ENCODE measurements at places on chromosomes 6 and 20.
A peak's percentile ranks its signal among the peaks of the same experiment; 100 is the strongest.

DNA sequence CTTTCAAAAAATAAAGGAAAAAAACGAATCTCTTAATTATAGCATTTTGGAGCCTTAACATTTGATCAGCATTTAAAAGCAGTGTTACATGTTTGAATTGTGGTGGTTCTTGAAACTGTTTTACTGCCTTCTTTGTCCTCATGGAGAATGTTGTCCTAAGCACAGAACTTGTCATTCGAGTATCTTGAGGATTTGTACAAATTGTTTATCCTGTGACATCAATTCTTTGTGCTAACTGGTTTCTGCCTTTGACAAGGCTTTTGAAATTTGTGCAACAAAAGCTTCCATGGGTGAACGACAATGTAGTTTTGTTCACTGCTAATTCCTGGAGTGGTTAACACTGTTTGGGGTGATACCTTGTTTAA is 130.8 kb downstream of the SCAF8 start:
- DNase-seq, result no peak

DNA sequence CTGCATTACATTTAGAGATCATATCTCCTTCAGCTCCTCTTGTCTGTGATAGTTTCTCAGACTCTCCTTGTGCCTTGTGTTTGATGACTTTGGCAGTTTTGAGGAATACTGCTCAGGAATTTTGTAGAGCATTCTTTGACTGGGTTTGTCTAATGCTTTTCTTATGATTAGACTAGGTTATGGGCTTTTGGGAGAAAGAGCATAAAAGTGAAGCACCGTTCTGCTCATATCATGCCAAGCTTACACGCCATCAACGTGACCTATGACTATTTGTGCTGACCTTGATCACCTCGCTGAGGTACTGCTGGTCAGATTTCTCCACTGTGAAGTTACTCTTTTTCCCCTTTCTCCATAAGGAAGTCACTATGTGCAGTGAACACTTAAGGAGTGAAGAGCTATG is 256.0 kb downstream of the LY86 start:
- no peak for DNase-seq

DNA sequence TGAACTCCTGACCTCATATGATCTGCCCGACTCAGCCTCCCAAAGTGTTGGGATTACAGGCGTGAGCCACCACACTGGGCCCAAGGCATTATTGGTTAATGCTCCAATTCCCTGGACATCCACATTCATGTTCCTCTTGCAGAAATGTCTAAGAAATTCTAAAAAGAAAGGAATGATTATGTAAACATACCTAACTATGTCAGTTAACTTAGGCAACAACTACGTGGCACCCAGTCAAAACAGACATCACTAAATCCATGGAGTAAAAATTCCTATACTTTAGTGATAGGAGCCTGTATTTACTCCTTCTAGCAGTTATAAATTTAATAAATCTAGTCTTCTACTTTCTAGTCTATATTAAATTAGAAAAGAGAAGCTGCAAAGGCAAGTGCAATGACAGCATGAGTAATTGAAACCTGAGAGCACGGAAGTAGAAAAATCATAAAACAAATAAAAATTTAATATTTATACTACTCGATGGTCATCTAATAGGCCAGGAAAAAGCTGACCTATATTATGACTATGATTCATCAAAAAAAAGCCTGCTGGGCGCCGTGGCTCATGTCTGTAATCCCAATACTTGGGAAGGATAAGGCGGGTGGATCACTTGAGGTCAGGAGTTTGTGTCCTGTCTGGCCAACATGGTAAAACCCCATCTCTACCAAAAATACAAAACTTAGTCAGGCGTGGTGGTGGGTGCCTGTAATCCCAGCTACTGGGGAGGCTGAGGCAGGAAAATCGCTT is 4.2 kb downstream of the AHI1 start:
- DNase-seq, result no peak

- DNase-seq, result no peak
These were observed 43.3 kb downstream of the LRRC1 start for GRCh38 chr6:53837865-53838769.

- no peak for DNase-seq
These were observed 376.3 kb downstream of the RNGTT start for GRCh38 chr6:88587150-88587520.

GRCh38 chr6:113847447-113847846 is 9.7 kb upstream of the MARCKS start:
- DNase-seq, result no peak

GRCh38 chr6:144140867-144141266 is 9.4 kb upstream of the STX11 start:
- DNase-seq, result no peak

- DNase-seq, result no peak
These were observed 43.0 kb upstream of the HIVEP1 start for GRCh38 chr6:11969092-11969491.

DNA sequence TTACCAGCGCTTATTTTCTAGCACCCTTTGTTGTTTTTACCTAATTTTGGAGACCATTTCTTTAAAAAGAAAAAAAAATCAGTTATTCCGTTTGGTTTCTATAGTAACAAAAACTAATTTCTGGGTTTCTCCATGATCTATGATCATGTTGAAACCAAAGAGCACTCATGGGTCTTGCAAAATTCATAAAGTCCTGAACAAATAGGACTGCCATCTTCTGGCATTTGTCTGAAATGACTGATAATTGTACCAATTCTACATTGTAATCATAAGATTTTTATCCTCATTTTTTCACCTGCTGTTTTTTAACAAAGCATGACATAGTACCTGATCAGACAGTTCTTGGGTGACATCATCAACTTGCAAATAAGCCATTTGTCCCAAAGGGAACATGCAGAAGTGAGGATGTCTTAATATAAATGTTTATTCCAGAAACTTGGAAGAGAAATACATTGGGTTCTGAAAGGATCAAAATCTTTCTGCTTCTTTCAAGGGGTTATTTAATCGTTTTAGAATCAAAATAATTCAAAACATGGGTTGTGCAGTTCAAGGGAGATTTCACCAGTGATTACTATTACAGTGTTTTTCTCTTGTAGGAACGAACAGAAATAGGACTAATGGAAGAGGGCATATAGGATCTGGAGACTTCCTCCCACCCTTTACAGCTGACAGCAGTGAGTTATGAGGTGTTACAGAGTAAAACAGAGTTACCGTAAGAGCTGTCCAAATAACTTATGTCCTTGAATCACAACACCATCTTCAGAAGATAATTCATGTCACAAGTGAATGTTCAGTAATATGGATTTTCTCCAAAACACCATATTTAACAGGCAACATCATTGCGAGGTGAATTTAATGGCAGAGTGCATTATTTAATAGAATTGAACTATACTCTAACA is 87.1 kb upstream of the GJE1 start:
- DNase-seq, result no peak

DNA sequence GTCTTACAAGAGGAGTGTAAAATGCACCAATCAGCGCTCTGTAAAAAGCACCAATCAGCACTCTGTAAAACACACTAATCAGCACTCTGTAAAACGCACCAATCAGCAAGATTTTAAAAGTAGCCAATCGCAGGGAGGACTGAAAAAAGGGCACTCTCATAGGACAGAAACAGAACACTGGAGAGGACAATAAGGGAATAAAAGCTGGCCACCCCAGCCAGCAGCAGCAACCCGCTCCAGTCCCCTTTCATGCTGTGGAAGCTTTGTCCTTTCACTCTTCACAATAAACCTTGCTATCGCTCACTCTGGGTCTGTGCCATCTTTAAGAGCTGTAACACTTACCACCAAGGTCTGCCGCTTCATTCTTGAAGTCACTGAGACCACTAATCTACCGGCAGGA is 1.7 kb upstream of the AIG1 start:
- no peak for DNase-seq

- no peak for DNase-seq
These were observed 41.1 kb upstream of the TRDN start for GRCh38 chr6:123677897-123678296.

DNA sequence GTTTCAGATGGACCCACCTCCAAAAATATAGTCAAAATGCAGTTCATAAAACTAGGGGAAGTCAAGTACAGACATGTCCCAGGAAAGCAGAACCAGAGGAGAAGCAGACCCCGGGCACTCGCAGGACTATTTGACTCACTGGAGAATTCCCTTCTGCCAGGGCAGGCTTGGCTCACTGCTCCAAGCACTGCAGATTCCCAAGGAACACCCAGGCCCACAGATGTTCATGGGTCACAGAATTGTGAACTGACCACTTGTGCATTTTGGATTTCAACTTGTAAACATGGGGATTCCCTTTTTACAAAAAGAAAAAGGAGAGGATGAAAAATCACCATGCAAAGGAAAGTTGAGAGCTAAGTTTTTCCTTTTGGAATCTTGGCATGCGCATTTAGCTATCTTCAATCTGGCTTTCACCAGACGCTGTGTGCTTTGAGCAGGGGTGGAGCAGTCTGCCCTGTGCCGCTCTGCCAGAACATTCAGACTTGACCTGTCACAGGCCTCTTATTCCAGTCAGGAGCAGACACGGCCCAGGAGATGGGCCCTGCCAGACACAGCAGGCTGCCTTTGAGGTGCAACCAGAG is 237.5 kb upstream of the TAB2 start:
- no peak for DNase-seq

GRCh38 chr6:150263765-150264404 is 104.9 kb upstream of the IYD start:
- no peak for DNase-seq

DNA sequence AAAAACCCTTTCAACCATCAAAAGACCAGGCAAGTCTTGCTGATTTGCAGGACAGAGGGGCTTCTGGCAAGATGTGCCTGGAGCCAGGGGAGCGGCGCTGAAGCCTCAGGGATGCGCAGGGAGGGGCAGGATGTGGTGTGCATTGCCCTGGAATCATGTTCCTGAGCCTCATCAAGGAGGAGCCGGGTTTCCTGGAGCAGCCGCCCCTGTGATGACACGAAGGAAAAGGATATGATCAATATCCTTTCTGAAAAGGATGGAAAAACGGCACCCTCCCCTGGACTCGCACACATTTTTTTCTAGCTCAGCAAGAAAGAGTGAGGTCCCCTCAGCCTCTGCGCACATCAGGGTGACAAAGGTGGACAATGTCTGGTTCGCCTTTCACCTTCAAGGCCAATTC is 173.1 kb upstream of the SSTR4 start:
- DNase-seq, result no peak

DNA sequence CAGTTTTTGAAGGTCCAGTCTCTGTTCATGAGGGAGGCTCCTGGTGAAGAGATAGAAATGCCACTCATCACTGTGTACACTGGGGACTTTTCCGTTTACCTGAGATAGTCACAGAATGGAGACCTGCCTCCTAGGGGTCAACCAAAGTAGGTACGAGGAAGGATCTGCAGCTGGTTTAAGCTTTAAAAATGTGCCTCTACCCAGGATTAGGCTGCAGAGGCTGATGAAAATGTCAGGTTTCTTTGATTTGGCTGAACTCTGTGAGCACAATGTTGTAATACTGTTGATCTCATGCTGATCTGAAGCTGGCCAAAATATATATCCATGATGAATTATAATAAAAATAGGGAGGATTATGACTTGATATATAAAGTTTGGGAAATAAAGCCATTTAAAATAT is 182.7 kb downstream of the ADAT2 start:
- DNase-seq, result no peak

DNA sequence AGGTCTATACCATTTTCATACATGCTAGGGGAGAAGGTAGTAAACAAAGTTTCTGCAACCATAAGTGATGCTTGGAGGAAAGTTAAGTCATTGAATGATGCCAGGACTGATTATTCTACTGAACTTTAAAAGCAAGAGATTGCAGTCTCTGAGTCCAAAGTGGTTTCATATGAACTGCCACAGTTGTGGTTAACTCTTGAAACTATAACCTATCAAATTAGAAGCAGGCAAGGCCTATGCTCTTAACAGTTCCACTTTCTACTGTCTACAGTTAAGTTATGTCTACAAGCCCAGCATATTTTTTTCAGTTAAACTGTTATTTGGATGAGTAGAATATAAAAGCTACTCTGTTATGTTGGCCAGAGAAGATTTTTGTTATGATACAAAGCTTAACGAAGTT is 326.5 kb upstream of the RUNX2 start:
- no peak for DNase-seq

DNA sequence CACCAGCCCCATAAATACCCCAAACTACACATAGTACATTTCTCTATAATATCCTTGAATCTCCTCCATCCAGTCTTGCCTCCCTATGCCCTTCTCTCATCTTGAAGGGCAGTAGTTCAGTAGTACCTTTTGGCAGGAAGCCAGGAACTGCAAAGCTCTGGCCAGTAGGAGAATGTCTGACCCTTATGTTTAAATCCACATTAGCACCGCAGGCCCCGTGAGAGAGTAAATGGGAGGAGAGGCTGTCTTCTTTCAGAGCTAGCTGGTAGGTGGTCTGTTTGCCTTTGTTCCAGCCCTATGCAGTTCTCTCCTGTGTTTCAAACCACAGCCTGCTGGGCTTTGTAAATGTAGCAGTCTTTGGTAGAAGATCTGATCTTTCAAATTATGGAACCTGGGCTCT is 690.7 kb downstream of the DOK5 start:
- no peak for DNase-seq

- DNase-seq, result no peak
These were observed 188.7 kb upstream of the FBXL4 start for GRCh38 chr6:99136488-99136887.

- no peak for DNase-seq
These were observed 329.1 kb downstream of the SAMD5 start for GRCh38 chr6:147837540-147837939.

DNA sequence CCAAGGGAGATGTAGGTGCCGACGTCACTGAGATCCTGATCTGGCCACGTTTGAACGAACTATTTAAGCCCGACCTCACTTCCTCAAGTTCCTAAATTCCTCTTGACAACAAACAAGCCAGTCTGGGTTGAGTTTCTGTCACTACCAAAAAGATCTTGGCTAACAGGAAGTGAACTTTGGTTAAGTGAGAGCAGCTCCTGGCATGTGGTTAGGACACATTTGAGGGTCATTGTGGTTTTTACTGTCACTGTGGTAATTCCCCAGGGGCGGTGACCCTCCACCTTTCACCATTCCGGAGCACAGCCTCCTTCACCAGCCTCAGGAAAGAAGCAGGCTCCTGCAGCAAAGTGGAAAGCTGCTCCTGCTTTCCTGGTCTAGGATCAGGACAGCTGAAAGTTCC is 43.1 kb upstream of the ZNF831 start:
- DNase-seq, result no peak

DNA sequence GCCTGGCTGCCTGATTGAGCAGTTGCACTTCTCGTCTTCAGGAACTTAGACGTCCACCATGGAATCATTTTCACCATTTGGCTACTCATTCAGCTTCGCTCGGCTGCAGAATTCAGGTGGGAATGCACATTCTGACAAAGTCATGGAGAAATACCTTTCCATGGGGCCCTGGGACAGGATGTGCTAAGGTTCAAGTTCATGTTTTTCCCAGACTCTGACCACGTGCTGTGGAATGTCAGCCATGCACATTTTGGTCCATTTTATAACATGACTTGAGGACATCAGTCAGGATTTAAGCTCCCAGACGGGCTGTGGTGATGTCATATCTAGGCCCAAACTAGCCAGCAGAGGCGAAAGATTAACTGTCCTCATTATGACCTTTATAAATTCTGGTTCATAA is 205.3 kb downstream of the TBXT start:
- no peak for DNase-seq

GRCh38 chr6:42104095-42104803 is 38.2 kb downstream of the C6orf132 start:
- peak; percentile 27 for DNase-seq

- no peak for DNase-seq
These were observed 199.8 kb downstream of the PLCB1 start for GRCh38 chr20:8331740-8332412.

GRCh38 chr20:58088105-58088504 is 140.3 kb downstream of the ANKRD60 start:
- DNase-seq, result no peak

Data from activated CD8-positive, alpha-beta memory T cell treated with anti-CD3 and anti-CD28 coated beads for 1 hour (primary cell).